Glutamatergic neuron (in vitro differentiated cells): ENCODE measurements at places on chromosomes 6 and 20. TPM values are rescaled to one million over a fixed set of nuclear protein-coding genes. Genes with fewer than 3 reads are reported as not detected.
A peak's percentile ranks its signal among the peaks of the same experiment; 100 is the strongest.

The HCRTR2 gene
- total RNA-seq = not detected

DNA sequence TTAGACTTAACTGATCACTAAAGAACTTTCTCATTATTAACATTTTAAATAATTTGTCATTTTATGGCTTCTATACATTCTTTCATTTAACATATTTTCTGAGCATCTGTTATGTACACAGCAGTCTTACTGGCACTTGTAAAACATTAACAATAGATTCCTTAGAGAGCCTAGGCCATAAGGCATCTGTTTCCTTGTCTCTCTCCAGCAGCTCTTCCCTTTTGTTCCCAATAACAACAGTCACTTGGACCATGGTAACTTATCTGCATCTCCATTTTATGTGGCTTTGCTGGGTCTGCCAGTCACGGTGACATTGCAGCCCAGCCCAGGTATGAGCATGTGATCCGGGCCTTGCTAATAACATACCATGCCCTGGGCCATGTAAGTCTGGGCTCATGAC lies 11.7 kb upstream of the TASP1 start:
- no peak for DNase-seq

The ZNF184 gene
- total RNA-seq = 10.8 TPM

DNA sequence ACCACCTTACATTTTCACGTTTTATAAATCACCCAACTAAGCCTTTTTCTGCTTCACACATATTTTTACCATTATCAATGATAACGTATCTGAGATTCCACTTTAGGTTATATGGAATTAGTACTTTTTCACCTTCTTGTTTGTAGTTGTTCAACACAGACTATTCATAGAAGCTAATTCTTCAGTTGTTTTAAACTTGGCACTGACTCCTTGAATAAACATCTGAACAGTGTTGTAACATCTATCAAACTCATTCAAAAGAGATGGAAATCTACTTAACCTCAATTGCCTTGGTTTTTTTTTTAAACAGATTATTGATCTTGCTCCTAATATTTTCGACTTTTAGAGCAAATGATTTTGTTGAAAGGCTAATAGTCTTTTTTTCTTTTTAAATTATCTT lies 34.2 kb downstream of the PTPRA start:
- DNase-seq = no peak

DNA sequence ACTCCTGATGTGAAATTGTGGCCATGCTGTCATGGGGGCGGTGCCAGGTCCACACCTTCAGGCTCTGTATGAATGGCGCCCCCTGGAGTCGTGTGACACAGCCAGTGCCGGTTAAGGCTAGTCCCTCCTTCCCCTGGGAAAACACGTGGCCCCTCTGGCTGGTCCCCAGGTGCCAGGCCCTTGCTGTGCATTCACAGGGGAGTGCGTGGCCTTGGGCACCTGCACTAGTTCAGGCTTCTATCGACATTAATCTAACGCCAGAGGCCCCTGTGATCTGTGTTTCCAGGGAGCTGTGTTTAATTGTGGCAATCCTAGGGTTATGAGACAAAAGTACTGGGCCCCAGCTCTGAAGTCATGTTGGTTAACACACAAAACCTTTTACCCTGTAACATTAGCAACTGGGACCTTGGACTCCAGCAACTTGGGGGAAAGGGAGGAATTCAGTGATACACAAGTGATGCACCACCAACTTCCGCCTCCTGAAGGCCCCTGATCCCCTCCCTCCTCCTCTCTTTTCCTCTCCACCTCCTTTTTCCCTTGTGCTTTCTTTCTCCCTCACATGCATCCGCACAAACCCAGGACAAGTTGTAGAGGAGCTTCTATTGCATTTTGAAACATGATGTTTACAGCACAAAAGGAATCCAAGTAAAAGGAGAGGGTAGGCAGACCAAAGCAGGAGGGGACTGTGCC lies 74.0 kb downstream of the SSR1 start:
- DNase-seq = peak; percentile 85

The PI16 gene
- total RNA-seq = not detected

- no peak for DNase-seq
These were observed 22.4 kb downstream of the ZMYND8 start for GRCh38 chr20:47334022-47334551.

DNA sequence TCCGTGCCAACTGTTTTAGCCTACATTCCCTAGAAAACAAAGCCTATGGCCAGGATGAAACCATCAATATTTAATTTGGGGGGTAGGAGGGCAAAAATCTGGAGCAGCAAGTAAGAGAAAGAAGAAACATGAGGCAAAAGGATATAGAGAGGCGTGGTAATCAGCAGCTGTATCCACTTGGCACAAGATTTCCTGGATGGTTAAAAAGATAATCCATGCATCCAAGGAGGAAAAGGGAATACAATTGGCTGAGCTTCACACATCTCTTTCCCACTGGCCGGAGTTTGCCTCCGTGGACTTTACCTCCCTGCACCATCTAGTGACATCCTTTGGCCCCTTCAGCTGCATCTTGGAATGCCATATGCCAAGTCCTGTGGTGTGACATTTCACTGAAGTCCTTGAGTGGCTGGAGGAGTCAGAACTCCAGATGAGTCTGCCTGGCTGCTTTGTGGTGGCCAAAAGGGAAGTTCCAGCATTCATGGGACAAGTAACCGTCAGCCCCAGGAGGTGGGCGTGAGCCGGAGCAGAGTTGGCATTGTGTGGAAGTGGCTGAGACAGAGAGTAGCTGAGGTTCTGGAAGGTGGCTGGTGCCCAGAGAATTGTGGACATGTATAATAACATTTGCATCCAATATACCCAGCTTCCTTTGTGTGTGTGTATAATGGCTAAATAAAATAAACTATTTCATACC lies 13.7 kb upstream of the TMX4 start:
- no peak for DNase-seq

DNA sequence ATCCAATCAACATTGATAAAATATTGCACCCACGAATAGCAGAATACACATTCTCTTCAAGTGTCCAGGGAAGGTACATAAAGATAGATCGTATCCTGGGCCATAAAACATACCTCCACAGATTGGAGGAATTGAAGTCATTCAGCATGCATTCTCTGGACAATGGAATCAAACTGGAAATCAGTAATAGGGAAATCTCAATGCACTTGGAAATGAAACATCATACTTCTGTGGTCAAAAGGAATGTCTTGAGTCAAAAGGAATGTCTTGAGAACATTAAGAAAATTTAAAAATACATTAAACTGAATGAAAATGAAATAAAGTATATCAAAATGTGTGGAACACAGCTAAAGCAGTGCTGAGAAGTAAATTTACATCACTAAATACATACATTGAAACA lies 138.8 kb downstream of the TFAP2A start:
- DNase-seq = no peak

DNA sequence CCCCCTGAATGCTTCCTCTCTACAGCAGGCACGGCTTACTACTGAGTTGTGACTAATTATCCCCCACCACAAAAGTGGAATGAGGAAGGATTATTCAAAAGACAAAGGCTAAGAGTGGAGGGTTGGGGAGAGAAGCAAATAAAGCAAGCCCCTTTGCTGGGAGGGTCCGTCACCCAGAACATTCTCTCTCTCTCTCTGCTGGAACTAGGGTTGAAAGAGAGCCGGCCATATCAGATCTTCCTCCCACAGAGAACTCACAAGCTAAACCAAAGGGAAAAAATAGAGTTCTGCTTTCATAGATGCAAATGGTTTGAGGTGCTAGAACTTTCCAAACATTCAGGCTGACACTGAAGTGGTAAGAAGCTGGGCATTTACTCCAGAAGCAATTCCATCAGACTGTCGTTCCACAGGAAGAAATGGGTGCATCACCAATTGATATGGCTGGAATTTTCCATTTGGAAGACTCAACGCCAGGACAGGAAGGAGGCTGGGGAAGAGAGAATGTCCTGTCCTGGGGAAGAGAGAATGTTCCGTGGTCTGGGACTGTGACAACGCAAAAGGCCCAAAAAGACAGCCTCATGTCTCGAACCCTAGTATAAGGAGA lies 7.9 kb downstream of the ZMYND8 start:
- no peak for DNase-seq

GRCh38 chr20:7195704-7196103 lies 428.2 kb downstream of the BMP2 start:
- no peak for DNase-seq

GRCh38 chr20:10061641-10062040 lies 26.9 kb downstream of the ANKEF1 start:
- peak; percentile 54 for DNase-seq

DNA sequence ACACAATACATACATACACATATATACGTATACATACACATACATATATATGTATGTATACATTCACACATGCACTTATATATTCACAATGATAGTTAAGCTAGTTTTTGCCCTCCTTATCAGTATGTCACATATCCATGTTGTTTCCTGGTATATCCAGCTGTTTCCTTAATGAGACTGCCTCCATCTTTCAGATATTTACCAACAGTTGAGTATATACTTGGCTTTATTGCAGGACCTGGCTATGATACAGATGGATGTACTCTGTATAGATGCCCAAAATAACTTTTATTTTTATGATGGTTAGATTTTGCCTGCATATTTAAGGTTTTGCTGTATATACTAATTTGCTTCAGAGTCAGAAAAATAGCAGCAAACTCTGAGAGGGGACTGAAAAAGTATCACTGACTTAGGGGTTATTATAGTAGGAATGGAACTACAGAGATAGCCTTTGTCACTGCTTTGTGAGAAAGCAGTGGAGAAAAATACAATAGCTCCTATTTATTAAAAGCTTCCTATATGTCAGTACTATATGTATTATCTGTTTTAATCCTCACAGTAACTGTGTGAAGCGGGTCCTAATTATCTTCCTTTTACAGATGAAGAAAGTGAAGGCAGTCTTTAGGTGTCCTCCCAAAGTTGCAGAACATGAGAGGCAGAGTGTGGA lies 35.5 kb downstream of the CARMIL1 start:
- DNase-seq = no peak

- no peak for DNase-seq
These were observed 18.8 kb downstream of the RBL1 start for GRCh38 chr20:37077009-37077408.

DNA sequence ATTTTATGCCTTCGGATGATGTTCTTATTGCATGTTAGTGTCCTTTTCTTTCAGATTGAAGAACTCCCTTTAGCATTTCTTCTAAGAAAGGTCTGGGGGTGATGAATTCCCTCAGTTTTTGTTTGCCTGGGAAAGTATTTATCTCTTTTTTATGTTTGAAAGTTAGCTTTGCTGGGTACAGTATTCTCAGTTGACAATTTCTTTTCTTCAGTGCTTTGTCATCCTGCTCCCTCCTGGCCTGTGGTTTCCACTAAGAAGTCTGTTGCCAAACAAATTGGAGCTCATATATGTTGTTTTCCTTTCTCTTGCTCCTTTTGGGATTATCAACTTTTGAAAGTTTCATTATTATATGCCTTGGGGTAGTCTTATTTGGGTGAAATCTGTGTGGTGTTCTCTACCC lies 11.5 kb downstream of the GRM1 start:
- DNase-seq = no peak

DNA sequence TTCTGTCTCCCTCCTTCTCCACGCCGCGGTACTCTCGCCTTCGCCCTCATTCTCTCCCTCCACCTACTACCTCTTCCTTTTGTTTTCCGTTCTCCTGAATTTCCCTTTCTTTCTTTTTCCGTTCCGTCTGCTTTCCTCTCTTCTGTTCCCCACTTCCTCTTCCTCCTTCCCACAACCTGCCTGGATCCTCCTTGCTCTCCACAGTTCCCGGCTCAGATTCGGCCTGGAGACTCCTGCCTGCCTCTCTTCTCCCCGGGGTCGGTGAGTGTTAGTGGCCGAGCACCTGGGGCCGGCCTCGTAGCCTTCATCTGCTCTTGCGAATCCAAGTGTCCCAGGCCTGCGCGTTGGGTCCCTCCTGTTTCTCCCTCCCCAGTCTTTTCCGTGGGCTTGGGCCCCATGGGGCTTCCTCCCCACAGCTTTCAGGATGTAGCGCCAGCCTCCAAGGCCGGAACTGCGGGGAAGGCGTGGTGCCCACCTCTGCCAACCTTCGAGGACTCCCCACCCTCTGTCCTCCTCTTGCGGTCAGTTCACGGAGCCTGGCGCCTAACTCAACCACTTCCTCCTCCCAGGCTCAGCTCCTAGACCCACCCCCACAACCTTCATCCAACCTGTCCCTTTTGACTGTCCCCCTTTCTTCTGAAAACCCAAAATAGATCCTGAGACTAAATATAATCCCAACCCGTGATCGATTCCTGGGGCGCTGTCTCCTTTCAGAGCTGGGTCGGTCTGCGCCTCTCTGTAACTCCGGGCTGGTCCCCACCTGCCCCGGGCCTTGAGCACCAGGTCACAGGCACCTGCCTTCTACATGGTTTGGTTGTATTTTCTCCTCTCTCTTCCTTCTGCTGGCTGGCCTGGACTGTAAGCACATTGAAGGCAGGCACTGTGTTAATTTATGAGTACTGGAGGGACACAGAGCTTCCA lies 6.8 kb downstream of the NRN1 start:
- DNase-seq = peak; percentile 54

The FAM209B gene
- total RNA-seq = not detected

The RAD21L1 gene
- not detected for total RNA-seq
